ENCODE measurements at places on chromosomes 7 and 10.

DNA sequence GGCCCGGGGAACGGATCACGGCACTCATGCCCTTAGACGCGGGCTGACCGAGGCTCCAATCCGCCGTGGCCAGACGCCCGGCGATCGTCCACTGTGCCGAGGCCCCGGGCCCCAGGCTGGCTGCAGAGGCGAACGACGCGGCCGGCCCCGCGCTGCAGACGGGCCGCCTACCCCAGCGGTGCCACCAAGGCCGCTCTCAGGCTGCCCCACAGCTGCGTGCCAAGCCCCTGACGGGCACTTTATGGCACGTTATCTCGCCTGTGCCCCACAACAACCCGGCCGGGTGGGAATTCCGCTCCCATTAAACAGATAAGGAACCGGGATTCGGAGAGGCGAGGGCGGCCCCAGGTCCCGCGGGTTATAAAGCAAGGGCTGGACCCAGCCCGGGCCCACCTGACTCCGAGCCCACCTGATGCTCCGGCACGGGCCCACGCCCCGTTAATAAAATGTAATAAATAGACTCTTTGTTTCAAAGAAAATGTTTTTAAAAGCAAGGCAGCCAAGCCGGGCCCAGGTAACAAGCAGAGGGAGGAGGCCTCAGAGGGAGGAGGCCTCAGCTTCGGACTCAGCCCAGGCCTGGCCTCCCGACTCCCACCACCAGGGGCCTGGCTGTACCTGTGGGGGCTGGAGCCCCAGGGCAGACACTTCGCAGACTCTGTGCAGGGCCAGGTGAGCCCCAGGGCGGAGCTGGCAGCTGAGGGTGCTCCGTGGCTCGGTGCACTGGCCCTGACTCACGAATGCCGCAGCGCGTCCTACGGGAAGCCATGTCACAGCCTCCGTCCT, 79.7 kb downstream of the FOXL3 start:
- DNase-seq, result no peak

DNA sequence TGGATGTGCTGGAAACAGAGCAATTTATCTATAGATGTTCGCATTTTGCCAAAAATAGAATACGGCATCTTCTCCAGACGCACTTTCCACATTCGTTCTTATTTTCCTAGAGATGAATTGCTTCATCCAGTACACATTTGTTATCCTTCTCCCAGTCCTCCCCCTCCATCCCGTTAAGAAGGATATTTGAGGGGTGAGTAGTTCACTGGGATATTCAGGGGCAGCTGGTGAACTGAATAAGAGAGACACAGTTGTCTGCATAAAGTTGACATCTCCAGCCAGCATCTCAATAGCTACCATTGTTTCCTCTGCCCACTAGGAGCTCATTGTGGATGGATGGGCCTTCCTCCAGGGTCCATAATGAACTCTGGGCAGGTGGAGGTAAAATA, 456.8 kb upstream of the NRP1 start:
- DNase-seq, result no peak

GRCh38 chr10:60821656-60822055, 43.4 kb downstream of the CDK1 start:
- DNase-seq, result no peak

DNA sequence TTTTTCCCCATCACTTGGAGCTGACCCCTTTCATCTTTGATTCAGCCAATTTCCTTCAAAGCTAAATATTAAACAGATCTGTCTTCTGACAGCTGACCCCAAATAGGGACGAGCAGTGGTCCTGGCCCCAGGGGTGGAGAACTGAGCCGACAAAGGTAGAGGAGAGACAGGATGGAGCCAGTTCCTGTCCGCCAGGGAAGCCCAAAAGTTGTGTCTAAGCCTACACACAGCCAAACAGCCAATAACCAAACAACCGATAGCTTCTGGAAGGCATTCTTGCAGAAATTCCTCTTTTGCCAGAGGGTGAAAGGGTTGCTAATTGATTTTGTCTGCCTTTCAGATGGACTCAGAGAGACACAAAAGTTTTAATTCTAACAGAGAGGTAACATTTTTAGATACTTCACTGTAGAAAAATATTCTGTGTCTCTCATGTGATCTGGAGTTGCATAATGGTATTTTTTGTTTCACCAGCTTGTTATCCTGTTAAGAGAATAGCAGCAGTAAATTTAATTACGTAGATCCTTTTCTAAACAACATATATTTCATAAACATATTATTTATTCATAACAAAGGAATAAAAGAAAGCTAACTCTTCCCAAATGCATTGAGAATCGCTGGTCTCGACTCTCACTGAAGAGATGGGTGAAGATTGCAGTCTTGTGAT, 161.7 kb upstream of the LYZL1 start:
- DNase-seq, result no peak

DNA sequence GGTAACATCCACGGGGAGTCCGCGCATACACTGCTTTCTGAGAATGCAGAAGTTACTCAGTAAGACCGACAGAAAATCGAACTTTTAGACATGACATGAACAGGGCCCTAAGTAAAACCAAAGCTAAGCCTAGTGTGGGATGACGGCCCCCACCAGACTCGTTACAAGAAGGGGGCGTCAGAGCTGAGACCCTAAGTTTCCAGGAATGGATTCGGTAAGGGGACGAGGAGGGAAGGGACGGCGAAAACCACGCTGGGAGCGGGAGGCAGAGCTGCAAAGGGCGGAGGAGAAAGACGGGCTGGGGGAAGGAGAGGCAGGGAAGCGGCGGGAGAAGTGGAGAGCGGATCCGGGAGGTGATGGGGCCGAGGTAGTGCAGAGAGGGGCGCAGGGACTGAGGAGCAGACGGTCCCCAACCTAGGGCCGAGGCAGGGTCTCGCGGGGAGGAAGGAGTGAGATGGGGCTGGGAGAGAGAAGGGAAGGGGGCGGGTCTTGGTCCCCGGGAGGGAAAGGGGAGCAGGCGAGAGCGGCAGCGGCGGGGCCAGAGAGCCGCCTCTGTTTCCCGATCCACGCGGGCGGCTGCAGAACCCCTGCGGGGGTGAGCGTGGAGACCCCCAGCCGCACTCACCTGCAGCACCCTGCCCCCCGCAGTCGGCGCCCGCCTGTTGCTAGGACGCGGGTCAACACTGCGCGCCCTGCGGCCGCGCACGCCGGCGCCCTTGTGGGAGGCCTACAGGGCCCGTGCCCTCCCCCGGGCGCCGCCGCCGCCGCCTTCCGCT, 513 bp downstream of the ODAD2 start:
- DNase-seq, result peak; percentile 0

- DNase-seq, result no peak
Observed at GRCh38 chr7:135886345-135887132, 90.6 kb downstream of the MTPN start.

- peak; percentile 45 for DNase-seq
Observed at GRCh38 chr10:80500572-80501380, 36.9 kb upstream of the SH2D4B start.

- DNase-seq, result no peak
Observed at GRCh38 chr10:73478636-73479035, 17.2 kb downstream of the PPP3CB start.

DNA sequence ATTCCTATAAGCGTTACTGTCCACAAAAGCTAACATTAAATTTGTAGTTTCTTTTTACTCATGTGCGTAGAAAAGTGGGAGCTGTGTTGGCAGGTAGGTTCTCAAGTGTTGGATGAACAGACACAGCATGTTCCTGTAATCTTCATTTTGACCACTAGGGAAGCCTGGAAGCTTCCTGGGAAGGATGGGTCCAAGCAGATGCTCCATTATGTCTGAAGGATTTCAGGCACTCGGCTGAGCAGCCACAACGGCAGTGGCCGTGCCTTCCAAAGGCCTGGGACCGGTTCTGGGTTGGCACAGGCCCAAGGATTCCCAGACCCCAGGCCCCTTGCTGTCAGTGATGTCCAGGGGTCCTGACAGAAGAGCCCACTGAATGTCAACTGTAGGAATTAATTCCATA, 386.3 kb downstream of the TNS3 start:
- no peak for DNase-seq

DNA sequence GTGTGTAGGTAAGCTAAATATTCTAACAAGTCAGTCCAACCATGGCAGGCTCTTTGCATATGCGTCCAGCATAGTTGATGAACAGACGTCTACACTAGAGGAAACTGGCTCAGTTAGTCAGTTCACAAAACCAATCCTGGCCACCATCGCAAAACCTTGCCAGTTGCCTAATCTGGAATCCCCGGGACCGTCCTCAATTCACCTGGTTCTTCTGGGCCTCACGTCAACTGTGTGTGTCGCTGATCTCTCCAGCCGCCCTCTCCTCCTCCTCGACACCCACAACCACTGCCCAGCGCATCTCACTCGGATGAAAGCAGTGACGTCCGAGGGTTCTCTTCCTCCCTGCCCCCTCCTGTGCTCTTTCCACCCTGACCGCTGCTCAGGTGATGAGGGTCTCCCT, 217.8 kb upstream of the SH2B2 start:
- no peak for DNase-seq

GRCh38 chr7:151891753-151892152, 14.8 kb upstream of the PRKAG2 start:
- DNase-seq, result no peak

- DNase-seq, result no peak
Observed at GRCh38 chr7:45071528-45071927, 17.2 kb downstream of the NACAD start.

- no peak for DNase-seq
Observed at GRCh38 chr10:119283818-119284217, 76.4 kb downstream of the GRK5 start.

DNA sequence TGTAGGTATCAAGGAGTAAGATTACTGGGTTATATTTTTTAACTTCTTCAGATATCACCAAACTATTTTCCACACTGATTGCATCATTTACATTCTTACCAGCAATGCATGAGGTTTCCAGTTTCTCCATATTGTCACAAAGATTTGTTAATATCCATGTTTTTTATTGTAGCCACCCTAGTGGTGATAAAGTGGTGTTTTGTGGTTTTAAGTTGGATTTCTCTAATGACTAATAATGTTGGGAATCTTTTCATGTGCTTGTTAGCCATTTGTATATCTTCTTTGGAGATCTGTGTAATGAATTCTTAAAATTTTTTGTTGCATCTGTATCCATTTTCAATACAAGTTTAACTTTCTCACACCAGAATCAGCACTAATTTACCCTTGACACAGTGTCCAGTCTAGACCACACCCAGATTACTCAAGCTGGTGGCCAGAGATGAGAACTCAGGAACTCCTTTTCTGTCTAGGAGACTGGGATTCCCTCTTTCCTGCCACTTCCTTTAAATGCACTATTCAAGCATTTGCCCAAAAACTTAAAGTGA, 67.0 kb upstream of the PLXDC2 start:
- DNase-seq, result no peak

GRCh38 chr10:124302951-124303505, 115.7 kb downstream of the OAT start:
- DNase-seq, result no peak

DNA sequence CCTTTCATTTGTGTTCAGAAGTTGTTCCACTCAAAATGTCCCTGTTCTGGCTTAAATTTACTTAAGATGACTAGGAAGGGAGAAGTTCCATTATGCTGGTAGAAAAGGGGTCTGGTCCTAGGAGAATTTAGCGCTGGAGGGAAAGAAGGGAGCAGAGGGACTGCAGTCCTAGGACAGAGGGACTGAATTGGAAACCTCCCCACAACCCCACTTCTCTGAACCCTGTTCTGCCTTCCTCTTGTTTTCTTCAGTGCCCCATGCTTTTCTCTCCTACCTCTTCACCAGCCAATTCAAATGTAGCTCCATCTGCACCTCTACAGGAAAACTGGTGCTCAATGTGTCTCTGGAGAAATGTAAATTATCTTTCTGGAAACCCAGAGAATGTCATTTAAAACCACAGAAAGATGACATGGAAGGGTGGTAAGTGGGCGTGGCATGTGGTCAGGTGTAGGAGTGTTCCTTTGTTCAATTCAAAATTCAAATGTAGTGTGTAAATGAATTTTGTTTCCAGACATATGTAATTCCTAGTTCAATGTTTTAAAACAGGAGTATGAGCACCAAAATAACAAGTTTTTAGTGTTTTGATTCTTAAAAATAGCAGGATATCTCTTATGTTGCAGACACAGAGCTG, 24.0 kb upstream of the RHOBTB1 start:
- peak; percentile 8 for DNase-seq

GRCh38 chr10:97852840-97853405, 3.3 kb downstream of the GOLGA7B start:
- DNase-seq, result no peak
